ENCODE measurements at places on chromosomes 2 and 18. TPM values are rescaled to one million over a fixed set of nuclear protein-coding genes. Genes with fewer than 3 reads are reported as not detected.

GRCh38 chr2:191636235-191636543, 41.7 kb upstream of the NABP1 start:
- no peak for DNase-seq

GRCh38 chr2:218997731-218998130, 4.5 kb upstream of the CRYBA2 start:
- no peak for DNase-seq

GRCh38 chr2:96872591-96873349, 2.9 kb upstream of the SEMA4C start:
- DNase-seq: no peak

GRCh38 chr2:112621790-112622527, 23.8 kb upstream of the SLC20A1 start:
- no peak for DNase-seq

DNA sequence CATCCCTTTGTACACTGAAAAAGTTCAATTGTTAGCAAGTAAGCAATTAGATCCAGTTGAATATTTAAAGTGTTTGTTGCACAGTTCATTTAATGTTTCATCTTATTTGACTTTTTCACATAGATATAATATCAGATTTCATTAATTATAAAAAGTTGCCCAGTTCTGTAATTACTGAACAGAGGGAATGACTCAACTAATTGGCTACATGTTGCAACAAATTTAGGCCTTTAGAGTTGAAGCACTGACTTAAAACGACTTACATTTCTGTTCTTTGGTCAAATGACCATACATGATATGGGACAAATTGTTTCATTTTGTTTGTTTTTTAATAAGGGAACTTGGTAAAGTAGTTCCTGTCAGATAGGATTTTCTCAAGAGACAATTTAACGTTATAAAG, 68.5 kb upstream of the FAM117B start:
- DNase-seq: no peak

GRCh38 chr2:183995632-183996031, 602.7 kb upstream of the ZNF804A start:
- DNase-seq: peak; percentile 51

DNA sequence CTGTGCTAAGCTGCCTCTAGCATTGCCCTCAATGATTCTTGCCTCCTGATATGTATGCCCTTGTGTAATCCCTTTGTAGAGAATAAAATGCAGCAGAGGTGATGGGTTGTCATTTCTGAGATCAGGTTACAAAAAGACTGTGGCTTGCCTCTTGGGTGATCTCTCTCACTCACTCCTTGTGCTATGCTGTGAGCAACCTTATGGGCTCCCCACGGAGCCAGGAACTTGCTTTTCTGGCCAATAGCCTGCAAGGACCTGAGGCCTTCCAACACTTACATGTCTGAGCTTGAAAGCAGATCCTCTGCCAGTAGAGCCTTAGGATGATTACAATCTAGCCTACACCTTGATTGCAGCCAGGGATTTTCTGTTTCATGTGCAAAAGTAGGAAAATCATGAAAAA, 123.1 kb upstream of the XIRP2 start:
- DNase-seq: no peak

NT5DC4 gene
- total RNA-seq: 0.10 TPM

DNAH7 gene
- 14.2 TPM for total RNA-seq

ACADL gene
- 5.8 TPM for total RNA-seq
